Fibroblast of skin of right quadriceps (primary cell): ENCODE measurements at places on chromosomes 2 and 18.

DNA sequence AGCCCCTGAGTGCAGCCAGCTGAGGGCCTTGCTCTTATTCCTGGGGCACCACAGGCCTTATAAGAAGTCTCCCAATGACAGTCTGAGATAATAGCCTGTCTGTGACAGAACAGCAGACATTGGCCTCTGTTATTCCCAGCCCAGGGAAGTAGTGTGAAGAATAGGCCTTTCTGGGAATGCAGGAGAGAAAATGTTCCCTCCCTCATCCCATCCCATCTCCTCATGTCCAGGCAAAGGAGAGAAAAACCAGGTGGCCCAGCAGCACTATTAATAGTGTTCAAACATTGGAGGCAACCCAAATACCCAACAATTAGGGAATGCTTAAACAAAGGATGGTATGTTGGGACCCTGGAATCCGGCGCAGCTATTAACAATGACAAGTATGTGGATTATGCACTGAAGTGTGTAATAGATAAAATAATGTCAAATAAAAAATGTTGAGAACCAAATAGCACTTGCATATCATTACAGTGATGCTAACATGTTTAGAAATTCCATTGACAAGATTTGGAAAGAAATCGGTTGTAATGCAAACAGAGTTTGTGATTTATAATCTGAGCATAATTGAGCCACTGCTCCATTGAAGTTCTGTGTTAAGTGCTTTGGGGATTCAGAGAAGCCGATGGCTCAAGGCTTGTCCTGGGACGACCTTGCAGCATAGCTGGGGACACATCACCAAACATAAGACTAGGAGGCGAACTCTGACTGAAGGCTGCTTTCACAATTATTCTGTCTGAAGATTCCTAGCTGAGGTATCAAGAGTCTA lies 69.3 kb downstream of the LBH start:
- DNase-seq, result peak; percentile 91

GRCh38 chr2:46643951-46644350 lies 164.6 kb downstream of the TMEM247 start:
- no peak for DNase-seq

- DNase-seq, result peak; percentile 95
Measured at GRCh38 chr18:77127769-77128671, 4.6 kb downstream of the MBP start.

GRCh38 chr2:98882971-98883779 lies 52.9 kb downstream of the CRACDL start:
- DNase-seq, result no peak

DNA sequence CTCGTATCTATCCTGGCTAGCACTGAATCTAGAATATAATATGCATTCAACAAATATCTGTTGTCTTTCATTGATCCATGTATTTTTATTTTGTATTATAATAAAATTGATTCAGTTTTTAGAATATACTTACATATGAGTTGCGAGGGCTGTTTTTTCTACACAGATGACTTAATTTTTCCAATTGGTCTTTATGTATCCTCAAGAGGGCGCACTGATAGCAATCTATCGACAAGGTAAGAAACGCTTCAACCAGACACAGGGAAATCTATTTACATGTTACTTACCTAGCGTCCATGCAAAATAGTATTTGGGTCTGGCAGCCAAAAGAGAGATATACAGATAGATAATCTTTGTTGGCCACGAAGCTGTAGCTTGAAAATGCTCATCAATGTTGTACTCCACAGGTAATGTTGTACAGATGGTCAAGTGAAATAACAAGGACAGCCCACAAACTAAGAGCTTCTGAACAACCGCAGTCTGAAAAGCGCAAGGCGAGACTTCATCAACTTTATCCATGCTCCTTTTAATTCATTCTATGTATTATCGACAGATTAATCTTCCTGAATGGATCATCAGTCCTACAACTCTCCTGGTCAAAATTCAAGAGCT lies 35.5 kb upstream of the KIDINS220 start:
- peak; percentile 62 for DNase-seq

DNA sequence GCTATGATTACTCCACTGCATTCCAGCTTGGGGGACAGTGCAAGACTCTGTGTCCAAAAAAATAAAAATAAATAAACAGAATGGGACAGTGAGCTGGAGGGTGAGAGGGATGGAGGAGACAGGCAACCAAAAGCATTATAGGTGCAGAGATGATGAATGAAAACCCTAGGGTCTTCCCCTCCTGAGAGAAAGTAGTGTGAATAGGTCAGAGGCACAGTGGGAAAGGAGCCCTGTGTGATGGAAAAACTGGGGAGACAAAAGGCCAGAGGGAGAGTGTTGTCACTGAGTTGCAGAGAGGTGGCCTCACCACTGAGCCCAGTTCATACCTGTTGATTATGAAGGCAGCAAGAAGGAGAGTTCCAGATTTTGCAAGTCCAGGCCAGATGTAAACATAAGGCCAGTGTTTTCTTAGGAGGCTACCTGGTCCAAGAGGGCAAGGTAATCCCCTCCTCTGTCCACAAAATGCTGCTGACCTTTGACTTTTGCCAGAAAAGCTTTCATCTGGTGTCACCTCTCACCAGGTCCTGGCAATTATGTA lies 17.6 kb upstream of the AGFG1 start:
- no peak for DNase-seq

DNA sequence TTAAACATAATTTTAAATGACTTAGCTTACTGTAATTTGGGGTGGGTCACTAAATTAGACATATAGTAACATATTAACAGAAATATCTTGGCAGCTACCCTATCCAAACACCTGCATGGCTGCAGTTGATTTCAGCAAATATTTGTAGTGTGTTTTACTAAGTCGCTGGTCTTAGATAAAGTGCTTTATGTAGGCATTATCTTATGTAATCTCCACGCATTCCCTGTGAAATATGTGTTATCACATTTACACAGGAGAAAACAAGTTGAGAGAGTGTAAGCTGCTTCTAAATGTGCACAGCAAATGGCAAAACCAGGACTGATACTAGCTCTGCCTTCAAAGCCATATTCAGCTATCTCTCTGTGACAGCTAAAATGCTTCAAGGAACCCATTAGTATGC lies 72.0 kb downstream of the NYAP2 start:
- no peak for DNase-seq

DNA sequence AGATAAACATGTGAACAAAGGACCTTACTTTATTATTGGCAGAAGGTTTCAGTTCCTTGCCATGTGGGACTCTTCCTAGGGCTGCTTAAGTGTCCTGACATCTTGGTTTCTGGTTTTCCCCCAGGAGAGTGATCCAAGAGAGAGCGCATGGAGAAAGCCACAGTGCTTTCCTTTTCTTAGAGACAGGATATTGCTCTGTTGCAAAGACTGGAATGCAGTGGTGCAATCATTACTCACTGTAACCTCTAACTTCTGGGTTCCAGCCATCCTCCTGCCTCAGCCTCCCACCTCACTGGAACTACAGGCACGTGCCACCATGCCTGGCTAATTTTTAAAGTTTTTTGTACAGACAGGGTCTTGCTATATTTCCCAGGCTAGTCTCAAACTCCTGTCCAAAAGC lies 38.1 kb upstream of the TCF7L1 start:
- peak; percentile 13 for DNase-seq

DNA sequence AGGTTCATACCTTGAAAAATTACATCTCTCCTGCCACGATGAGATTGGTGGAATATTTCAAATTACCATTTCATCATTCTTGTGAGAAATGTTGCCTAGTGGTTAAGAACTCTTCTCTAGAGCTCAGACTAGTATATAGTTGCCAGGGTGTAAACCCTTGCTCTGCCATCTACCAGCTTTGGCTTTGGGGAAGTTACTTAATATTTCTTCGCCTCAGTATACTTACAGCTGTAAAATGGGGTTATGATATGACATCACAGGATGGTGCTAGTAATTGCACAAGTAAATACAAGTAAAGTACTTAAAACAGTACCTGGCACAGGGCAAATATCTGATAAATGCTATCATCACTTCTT lies 1.5 kb downstream of the SPOPL start:
- no peak for DNase-seq

DNA sequence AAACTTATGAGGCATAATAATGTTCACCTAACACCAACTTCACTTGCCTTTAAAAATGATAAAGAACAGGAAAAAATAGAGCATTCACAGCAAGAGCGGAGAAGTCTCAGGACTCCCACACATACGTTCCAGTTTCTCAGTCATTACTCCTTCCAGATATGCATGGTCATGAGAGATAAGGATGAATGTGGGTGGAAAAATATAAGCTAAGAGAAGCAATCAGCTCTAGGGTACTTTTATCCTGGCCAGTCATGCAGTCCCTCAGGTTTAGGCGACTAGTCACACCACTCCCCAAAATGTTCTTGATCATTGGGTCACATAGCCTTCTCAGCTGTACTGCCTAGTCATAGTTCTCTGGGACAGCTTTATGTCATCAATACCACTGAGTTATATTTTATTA lies 29.2 kb upstream of the CCDC178 start:
- no peak for DNase-seq

- DNase-seq, result no peak
Measured at GRCh38 chr2:231238689-231239088, 40.3 kb downstream of the ARMC9 start.

- DNase-seq, result no peak
Measured at GRCh38 chr2:231336700-231337099, 58.8 kb upstream of the B3GNT7 start.

GRCh38 chr2:88754585-88755320 lies 63.3 kb downstream of the RPIA start:
- no peak for DNase-seq

- DNase-seq, result peak; percentile 69
Measured at GRCh38 chr2:33275689-33276444, 200.6 kb upstream of the RASGRP3 start.

DNA sequence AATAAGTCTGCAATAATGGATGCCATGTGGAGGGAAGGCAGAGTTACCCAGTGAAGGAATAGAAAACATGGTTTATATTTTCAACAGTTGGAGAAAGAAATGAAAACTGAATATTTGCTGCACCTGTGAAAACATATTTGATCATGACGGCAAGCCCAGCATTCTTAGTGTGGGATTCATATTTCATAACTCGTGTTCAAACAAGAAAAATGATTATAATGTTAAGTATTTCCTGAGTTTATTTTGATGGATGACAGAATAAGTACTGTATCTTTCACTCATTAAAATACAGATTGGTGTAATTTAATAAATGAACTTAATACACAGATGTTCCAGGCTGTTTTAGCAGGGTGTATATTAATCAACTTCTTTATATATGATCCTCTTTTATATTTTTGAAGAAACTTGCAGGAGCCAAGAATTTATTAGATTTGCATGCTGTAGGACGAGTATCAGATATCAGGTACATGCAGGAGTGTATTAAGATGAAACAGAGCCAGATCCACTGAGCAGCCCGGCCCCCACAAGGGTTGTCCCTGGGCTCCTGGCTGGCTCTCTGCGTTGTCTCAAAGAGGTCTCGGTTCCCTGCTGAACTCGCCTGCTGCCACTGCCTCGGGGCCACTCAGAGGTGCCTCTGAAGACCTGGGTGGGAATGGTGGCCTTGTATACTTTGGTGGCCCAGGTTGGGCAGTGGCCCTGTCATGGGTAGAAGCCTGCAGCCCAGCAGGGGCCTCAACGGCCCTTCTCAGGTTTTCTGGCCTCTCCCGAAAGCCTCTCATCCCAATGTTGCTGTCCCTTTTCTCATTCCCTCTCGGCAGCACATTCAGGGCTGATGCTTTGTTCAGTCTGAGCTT lies 95.0 kb upstream of the LDAH start:
- DNase-seq, result no peak

DNA sequence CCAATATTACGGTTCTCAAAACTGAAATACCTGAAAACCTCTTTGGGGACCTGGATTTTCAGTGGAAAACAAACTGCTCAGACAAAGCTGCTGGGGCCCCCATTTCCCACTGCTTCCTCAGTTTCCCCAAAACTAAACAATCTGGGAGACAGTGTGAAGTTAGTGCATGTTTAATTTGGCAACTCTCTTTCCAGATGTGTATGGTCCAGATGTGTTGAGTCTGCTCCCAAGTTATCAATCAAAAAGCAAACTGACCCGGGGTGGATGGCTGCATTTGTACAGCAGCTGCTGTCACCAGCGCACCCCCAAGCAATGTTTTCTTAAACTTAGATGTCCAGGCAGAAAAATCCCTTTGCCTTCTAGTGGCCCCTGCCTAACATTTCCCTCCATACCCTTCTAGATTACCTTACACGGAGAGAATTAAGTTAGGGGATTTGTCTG lies 136.9 kb downstream of the COPS8 start:
- no peak for DNase-seq

DNA sequence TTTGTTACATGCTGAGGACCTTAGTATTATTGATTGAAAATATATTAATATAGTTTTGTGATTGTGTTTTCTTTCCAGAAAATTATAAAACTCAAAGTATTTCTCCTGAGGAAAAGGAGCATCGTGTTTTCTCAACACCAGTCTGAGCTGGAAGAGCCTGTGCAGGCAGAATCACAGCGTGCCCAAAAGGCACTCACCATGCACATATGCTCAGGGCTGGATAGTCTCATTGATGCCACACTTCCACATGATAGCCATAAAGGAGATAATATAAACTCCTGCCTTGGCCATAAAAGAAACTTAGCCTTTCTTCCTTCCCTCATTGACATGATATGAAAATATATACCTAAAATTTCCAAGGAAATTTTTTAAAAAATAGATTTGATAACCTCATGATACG lies 4.0 kb downstream of the PDE1A start:
- DNase-seq, result no peak

GRCh38 chr2:65566617-65567016 lies 134.2 kb upstream of the SPRED2 start:
- no peak for DNase-seq

- DNase-seq, result no peak
Measured at GRCh38 chr2:166238176-166238575, 110.4 kb upstream of the SCN1A start.

- DNase-seq, result no peak
Measured at GRCh38 chr2:142877216-142877838, at the start of gene KYNU. Gene KYNU, plus strand, starts transcription at chr2:142877664. Its CDS starts 7,704 bp downstream, at chr2:142885368.

- DNase-seq, result peak; percentile 87
Measured at GRCh38 chr2:66874411-66874810, 439.5 kb downstream of the MEIS1 start.

DNA sequence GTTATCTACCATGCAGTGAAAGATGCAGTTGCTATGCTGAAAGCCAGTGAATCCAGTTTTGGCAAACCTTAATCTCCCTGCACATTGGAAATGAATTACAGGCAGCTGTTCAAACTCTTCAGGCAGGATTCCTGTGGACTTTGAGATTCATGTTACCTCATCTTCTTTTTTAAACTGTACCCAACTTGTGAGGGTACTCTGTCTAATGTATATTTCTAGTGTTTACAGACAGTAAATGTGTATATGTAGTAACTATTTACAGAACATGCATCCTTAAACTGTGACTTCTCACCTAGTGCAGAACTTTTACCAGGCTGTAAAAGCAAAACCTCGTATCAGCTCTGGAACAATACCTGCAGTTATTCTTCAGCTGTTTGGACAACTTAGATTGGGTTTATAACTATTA lies 50.9 kb downstream of the KDM3A start:
- no peak for DNase-seq
